ENCODE measurements at places on chromosomes 3 and 15.

- DNase-seq = no peak
Measured at GRCh38 chr15:92809880-92810361, 90.2 kb upstream of the CHD2 start.

- no peak for DNase-seq
Measured at GRCh38 chr3:122714273-122714672, 33.6 kb downstream of the PARP14 start.

GRCh38 chr15:41888662-41889253 is 5.1 kb downstream of the SPTBN5 start:
- DNase-seq = no peak

DNA sequence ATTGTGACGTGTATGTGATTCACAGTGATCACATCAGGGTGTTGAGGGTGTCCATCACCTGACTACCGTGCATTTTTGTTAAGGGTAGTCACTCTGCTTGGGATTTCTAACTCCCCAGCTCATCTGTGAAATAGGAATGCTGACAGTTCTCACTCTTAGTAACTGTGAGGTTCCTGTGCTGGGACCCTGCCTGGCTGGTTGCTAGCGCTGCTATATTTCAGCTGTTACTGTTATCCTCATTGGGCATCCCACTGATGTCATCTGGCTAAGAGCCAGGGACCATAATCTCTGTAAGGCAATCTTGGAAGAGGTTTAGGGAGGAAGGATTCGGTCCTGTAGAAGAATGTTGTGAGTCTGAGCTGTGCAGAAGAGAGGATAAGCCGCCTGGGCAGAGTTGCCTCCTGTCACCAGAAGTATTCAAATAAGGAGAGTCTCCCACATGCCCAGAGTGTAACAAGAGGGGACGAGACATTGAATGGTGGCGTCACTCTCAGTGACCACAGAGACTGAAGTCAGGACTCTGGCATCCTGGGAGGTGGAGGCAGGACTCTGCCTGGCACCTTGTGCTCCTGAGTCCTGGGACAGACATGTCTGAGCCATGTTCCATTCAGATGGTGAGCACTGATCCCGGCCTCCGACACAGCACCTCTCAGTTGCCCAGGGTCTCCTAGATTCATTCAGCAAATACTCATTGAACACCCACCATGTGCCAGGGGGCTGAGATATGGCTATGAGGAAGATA is 52.2 kb downstream of the FBLN2 start:
- no peak for DNase-seq

DNA sequence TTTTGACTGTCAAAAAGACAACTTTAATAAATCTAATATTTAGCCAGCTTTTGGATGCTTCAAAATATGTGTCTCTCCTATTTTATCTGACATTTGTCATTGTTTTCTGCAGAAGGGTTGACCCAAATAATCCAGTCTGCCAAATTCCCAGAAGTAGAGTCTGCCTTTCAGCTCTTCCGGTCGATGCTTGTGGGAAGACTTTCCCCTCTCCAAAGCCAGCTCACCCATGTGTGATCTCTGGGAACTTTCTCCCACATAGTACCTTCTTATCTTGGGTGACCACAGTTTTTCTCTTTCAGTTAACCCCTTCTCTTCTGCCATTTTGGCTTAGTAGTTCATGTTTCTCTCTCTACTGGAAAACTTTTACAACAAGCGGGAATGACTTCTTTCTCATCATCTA is 94.1 kb downstream of the ASB7 start:
- DNase-seq = no peak

DNA sequence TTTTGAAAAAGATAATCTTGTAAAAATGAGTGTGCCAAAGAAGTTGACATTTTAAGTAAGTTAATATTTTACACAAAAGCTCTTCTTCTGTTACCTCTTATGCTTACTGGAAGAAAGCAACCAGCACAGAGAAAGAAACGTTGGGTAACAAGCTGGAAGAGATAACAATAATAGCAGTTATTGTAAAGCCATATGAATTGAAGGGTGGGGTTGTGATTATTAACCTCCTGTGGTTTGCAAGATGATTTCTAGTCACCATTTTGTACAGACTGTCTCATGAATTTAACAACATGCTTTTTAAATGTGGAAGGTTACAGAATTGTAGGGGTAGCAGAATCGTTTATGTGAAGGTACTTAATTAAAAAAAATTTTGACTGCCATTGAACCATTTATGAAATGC is 9.2 kb downstream of the RAP2B start:
- DNase-seq = no peak

DNA sequence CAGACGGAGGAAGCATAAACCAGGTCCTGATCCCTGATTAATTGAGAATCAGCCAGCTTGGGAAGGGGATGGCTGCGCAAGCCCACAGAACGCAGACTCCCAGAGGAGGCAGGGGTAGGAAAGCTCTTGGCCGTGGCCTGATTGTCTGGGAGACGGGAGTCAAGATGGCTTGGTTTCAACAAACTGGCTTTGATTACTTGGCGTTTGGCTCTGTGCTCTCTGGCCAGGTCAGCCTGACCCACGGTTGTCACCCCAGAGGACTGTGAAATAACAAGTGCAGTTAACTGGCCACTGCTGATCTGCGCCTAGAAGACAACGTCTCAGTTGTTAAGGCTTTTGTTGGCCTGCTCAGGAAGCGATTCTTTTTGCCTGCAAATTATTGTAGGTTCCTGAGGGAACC is 387.0 kb upstream of the PROK2 start:
- DNase-seq = no peak

- no peak for DNase-seq
Measured at GRCh38 chr15:72037321-72037720, 80.6 kb downstream of the MYO9A start.

- peak; percentile 53 for DNase-seq
Measured at GRCh38 chr3:25156626-25157025, 271.4 kb upstream of the RARB start.

DNA sequence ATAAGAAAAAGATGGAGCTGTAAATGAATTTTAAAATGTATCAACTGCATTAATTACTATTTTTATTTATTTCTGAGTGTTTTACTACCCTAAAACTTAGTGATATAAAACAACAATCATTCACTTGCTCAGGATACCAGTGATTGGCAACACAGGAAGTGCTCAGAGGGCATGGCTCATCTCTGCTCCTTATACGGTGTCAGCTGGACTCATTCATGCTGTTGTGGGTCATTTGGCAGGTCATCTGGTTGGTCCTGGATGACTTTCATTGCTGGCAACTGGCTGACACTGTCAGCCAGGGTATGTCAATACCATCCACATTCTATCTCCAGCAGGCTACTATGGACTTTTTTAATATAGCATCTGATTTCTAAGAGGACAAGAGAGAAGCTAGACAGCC is 689.6 kb upstream of the NECTIN3 start:
- DNase-seq = no peak

DNA sequence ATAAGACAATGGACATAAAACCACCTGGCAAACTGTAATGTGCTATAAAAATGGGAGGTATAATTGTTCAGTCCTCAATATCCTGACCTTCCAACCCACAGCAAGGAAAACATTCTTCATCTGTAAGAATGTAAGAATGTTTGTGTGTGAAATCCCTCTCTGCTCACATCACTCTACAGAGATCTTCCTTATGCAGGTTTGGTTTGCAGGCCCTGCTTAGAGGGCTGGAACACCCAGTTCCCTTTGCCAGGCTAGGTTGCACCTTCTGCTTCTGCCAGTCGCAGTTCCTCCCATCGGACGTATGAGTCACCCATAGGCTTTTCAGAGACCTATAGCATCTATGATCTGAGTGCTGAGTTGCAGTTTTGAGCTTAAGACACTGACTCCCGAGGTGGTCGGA is 24.1 kb upstream of the MINAR1 start:
- no peak for DNase-seq

- no peak for DNase-seq
Measured at GRCh38 chr3:34155666-34156065, 357.2 kb downstream of the PDCD6IP start.

- DNase-seq = no peak
Measured at GRCh38 chr3:81668283-81668682, 93.2 kb downstream of the GBE1 start.

DNA sequence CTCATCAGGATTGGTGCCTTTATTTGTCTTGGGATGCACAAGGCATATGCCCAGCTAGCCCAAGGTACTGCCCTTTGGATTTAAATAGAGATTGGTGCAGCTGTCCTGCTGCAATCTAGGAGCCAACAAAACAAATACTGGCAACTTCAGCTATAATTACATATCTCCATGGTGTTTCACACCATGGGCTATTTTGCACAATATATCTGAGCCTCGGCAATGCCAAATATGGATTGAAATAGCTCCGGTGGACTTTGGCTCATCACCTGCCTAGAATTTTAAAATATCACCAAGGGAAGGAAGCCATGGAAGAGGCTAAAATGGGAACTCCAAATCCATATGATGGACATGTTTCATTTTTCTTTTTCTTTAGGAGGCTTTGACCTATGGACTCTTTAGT is 367.8 kb upstream of the UMPS start:
- DNase-seq = no peak

DNA sequence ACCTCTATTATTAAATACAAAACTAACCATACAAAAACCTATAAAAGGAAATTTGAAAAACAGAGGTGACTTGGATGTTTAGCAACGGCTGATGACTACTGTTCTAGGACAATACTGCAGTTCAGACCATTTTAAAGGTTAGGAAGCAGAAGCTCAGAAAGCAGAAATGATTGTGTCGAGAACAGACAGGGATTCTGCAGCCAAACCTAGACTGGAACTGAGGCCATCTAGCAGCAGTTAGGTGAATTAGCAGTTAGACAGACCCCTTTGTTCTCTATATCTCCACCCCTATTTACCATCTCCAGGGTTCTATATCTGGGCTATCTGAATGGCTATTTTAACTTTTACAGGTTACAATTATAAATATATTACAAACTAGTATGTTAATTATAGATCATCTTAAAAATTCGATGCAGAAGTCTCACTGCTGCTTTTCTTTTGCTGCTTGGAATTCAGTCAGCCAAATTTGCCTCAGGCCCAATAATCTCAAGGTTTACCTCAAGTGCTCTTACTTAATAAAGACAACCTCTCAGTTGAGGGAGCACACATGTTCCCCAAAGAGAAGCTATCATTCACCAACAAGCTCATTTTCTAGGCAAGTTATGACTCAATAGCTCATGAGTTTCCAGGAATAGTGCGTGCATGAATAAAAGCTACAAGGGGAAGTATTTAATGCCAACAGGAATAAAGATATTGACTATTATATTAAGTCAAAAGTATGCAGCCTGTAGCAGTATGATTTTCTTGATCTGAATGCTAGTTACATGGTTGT is 9.3 kb upstream of the IL1RAP start:
- no peak for DNase-seq

DNA sequence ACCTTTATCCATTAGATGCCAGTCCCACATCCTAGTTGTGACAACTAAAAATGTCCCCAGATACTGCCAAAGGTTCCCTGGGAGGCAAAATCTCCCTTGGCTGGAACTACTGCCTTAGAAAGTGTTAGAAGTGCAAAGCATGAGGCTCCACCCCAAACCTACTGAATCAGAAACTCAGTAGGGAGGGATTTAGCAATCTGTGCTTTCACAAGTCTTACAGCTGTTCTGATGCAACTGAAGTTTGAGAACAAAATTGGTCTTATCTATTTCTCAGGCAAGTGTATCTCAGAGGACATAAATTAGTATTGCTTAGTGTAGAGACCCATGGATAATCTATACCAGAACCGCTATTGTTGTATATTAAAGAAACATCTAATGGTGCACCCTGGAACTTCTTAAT is 70.2 kb downstream of the CLDN1 start:
- peak; percentile 31 for DNase-seq

- DNase-seq = no peak
Measured at GRCh38 chr15:47971637-47972036, 149.2 kb upstream of the SLC24A5 start.

DNA sequence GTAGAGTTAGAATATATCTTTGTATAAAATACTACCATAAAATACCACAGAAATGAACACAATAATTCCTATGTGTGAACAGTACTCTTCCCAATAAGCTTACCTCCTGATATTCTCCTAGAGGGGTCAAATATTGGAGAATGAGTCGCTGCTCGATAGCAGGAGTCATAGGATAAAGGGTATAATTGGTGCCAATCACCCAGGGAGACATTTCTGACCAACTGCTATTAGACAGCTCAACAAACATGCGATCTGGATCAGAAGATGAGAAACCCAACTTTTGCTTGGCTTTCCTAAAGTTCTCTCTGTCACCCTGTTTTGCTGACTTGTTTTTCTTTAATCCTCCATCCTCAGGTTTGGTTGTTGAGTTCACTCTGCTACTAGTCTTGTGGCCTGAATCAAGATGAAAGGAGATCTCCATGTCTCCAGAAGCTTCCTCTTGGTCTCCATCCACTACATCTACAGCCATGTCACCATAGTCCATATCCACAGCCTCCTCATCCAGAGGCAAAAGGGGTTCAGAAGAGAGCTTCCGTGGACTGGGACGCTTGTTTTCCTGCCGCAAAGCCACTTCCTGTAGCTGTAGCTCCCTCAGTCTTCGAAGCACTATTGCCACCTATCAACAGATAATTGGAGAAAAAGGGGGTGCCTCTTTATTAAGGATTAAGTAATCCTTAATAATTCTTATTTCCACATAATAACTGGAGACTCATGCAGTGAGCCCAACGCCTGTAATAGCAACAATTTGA is 50.4 kb downstream of the RBM15B start:
- DNase-seq = no peak

DNA sequence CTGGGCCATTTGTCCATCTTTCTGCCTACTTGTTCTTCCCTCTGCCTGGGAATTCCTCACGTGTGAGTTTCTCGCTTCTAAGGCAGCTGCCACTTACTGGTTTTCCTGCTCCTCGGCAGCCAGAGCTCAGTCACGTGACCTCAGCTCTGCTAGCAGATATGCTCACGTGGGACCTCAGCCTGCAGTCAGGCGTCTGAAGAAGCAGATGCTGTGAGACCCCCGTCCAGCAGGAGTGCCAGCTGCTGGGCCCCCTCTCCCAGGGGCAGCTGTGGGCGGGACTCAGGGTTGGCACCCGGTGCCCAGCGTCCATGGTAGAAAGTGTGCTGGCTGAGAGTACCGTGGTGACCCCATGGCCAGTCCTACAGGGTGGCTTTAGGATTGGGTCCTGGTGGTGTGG is 161.3 kb upstream of the TLE3 start:
- no peak for DNase-seq

- DNase-seq = no peak
Measured at GRCh38 chr15:33168444-33168843, 26.1 kb downstream of the FMN1 start.

- no peak for DNase-seq
Measured at GRCh38 chr3:71652781-71653413, 69.4 kb upstream of the FOXP1 start.

- no peak for DNase-seq
Measured at GRCh38 chr15:54841701-54842305, 354.9 kb downstream of the RSL24D1 start.

GRCh38 chr3:72255191-72255590 is 470.2 kb upstream of the PROK2 start:
- peak; percentile 39 for DNase-seq

DNA sequence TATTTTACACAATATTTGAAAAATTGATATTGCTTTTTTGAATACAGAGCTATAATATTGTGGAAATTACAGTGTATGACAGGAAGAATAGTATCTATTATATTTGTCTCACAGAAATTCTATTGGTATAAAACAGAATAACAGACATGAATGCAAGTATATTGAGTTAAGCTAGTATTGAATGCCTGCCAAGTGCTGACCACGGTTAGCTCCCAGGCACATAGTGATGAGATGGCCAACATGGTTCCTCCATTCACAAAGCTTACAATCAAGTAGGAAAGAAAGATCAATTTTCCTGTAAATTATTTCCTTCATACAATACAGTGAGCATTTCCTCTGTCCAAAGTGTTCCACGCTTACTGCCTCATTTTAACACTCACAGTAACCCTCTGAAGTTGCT is 67.6 kb downstream of the TP63 start:
- DNase-seq = no peak

Data from BJ (cell line).